Osteoblast (primary cell): ENCODE measurements at places on chromosomes 4 and X.

GRCh38 chr4:8372506-8372905 lies 68.0 kb downstream of the ACOX3 start:
- DNase-seq, result no peak

GRCh38 chr4:86274642-86275041 lies 85.2 kb downstream of the MAPK10 start:
- no peak for DNase-seq

- DNase-seq, result no peak
Measured at GRCh38 chr4:82775243-82775642, 23.4 kb downstream of the SCD5 start.

GRCh38 chrX:50635817-50636365 lies 165.3 kb upstream of the DGKK start:
- no peak for DNase-seq
